Activated naive CD4-positive, alpha-beta T cell treated with anti-CD3 and anti-CD28 coated beads for 36 hours (primary cell): ENCODE measurements at places on chromosomes 6 and 20. TPM values are rescaled to one million over a fixed set of nuclear protein-coding genes. Genes with fewer than 3 reads are reported as not detected.

GRCh38 chr6:56814308-56814707 is 140.6 kb upstream of the BEND6 start:
- no peak for DNase-seq

DNA sequence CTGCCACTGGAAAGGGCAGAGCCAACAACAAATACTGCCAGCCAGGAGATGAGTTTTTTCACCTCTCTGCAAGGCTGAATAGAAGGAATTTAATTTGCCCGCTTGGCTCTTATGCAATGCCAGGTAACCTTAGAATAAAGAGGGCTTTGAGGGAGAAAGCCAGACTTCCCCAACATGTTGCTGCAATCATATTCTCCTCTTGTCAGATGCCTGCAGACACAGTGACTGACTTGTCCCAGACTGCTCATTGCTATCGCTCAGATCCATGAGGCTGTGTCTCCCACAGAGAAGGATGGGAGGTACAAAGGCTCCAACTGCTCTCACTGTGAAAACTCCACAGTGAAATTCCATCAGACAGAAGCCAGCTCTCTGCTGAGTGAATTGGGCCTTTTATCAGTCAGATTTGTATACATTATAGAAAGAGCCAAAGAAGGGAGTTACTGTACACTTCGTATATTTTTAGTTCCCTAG is 517.0 kb upstream of the ID4 start:
- no peak for DNase-seq

- no peak for DNase-seq
Measured at GRCh38 chr6:70196531-70196930, 106.4 kb downstream of the COL9A1 start.

GRCh38 chr6:42275376-42276033 is 57.8 kb upstream of the MRPS10 start:
- DNase-seq, result no peak

Gene KCNK16
- total RNA-seq, result not detected

Gene GABRR2
- total RNA-seq, result not detected

DNA sequence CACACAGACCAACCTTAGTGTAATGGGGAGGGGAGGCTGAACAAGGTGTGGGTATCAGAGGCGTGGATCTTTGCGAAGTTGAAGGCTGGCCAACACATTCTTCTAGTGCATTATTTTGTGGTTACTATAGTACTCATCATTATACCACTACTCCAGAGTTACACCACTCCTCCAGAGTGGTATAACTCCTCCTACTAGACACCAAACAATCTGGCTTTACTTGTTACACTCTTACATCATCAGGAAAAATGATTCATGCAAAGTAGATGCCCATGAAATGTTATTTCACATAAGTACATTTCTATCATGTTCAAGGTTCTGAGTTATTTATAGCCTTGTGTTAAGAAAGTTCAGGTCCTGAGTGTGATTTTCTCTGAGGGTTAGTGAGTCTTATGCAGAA is 443.1 kb upstream of the OPRM1 start:
- no peak for DNase-seq

DNA sequence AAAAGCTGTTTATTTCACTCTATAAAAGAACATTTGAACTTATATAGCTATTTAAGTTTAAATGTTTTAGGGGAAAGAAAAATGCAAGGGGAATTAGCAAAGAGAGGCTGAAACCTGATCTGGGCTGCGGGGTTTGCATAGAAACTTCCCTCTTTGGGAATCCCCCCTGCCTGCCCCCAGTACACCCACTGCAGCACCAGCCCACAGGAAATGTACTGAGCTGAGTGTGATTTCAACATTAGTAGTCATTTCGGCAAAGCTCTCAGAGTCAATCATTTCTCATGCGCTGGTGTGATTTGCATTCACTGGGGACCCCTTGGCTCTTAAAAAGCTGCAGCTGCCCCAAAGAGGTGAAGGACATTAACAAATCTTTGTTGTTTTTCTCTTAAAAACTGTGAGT is 859.4 kb downstream of the MAFB start:
- DNase-seq, result peak; percentile 5

- peak; percentile 87 for DNase-seq
Measured at GRCh38 chr6:122491919-122492555, 20.4 kb upstream of the SERINC1 start.

DNA sequence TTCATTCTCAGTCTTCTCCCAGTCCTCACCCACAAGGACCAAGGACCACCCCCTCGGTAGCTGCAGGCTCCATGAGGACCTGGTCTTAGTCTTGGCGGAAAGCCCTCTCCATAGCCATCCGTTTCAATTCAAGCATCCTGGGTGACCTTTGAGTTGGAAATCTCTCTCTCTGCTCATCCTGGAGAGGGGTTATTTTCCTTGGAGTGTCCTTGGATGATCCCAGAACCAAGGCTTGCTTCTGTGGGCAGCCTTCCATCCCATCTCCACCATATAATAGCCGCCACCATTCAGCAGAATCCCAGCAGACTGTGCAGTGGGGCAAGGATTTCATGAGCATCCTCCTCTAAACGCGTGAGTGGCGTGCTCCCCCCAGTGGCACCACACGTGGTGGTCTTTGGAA is at the start of gene BPIFA2:
Gene BPIFA2, plus strand, starts transcription at position 301 of the 400 bp plus-strand sequence. CDS start 987 bp downstream, outside the sequence.
- no peak for DNase-seq
